CD8-positive, alpha-beta T cell (primary cell): ENCODE measurements at places on chromosomes 12 and 14.
A peak's percentile ranks its signal among the peaks of the same experiment; 100 is the strongest.

- no peak for DNase-seq
These were observed 119.9 kb upstream of the NCOR2 start for GRCh38 chr12:124687174-124687902.

DNA sequence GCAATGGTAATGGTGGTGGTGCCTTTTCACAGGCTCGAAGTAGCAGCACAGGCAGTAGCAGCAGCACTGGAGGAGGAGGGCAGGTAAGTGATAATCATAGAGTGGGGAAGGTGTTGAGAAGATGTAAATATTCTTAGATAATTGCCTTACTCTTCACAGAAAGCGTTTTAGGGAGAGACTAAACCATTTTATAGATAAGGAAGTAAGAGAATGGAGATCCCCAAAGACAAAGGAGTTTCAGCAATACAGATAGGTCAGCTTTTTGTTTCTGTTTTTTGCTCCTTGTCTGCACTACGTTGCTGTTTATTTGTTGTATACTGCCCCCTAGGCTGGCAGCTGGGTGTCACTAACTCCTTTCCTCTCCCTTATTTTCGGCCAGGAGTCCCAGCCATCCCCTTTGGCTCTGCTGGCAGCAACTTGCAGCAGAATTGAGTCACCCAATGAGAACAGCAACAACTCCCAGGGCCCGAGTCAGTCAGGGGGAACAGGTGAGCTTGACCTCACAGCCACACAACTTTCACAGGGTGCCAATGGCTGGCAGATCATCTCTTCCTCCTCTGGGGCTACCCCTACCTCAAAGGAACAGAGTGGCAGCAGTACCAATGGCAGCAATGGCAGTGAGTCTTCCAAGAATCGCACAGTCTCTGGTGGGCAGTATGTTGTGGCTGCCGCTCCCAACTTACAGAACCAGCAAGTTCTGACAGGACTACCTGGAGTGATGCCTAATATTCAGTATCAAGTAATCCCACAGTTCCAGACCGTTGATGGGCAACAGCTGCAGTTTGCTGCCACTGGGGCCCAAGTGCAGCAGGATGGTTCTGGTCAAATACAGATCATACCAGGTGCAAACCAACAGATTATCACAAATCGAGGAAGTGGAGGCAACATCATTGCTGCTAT lies 2.0 kb downstream of the SP1 start:
- DNase-seq = peak; percentile 9

DNA sequence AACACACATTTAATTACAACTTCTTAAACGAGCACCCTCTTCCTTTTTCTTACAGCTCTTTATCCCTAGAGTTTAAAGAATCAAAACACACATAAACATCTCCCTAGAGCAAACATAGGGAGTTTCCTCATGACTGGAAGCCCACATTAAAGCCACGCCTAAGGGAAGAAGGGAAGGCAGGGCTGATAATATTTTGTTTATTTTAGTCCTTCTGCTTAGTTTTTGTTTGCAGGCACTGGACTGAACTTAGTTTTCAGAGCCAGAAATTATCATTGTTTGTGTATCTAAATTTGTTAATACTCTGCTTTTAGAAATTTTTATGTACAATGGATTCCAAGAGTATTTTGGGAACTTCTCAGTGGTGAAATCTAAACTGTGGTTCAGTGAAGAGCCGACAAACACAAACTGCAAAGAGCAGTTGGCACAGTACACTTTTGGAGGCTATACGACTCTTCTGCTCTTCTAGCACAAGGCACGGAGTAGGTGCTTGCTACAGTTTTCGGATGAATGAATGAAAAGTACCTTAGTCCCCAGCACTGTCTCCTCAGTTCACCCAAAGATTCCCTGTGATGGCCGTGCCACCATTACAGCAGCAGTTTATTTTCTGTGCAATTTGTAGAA lies 17.6 kb upstream of the AMIGO2 start:
- DNase-seq = no peak

DNA sequence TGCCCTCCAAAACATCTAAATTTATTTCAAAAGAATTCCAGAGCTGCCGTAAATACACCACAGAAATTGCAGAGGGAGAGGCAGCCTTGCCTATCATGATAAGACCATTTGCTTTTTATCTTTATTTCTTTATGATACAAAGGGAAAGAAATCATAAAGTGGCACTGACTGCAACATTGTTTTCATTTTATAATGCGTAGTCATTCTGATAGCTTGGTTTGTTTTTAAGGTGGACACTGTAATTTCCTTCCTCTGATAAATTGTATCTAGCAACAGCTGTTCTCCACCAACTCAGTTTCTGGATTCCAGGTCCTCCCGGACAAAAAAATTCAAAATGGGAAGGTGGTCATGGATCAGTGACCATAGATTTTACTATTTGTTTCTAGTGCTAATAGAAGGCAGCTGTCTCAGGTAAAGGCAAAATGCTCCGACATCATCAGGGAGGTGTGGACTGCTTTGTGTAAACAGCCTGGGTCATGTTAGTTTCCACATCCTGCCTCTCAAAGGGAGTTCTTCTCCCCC lies 623 bp upstream of the TSPAN8 start:
- no peak for DNase-seq

GRCh38 chr12:94147991-94148738 lies at the start of gene PLXNC1:
PLXNC1 (plus strand) TSS chr12:94148577; CDS start chr12:94148972, 395 bp downstream.
- DNase-seq = peak; percentile 49

DNA sequence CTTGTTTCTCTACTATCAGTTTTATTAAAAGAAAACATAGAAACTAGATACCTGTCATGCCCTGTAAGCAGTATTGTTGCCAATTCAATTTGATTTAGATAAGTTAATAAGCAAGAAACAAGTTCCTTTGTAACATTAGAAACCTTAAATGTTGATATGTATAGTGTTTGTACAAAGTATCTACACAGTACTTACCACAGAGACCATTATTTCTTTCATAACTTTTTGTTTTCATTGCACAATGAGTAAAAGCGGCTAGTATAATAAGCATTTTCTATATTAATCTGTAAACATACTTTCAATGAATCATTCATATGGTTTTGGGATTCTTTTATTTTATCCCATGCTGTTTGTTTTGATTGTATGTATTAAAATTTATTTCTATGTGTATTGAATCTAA lies 305.1 kb downstream of the TTC6 start:
- no peak for DNase-seq

GRCh38 chr14:69921052-69921451 lies 41.8 kb downstream of the SMOC1 start:
- DNase-seq = no peak

GRCh38 chr12:26205298-26205697 lies 9.9 kb downstream of the SSPN start:
- DNase-seq = no peak

DNA sequence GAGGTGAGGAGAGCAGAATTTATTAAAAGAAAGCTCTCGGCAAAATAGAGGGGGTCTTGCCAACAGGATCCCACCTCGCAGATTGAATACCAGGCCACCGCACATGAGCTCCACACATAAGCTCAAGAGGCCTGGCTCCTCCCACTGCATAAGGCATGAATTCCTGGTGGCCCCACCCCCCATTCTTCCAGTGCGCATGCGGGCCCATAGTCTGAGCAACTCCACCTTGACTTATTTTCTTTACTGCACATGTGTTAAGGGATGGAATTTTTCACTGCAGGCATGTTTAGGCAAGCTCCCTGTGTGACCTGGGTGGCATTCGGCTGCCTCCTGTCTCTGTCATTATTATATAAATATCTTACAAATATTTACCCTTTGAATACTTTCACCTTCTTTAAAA lies 412.5 kb downstream of the RMST start:
- no peak for DNase-seq

DNA sequence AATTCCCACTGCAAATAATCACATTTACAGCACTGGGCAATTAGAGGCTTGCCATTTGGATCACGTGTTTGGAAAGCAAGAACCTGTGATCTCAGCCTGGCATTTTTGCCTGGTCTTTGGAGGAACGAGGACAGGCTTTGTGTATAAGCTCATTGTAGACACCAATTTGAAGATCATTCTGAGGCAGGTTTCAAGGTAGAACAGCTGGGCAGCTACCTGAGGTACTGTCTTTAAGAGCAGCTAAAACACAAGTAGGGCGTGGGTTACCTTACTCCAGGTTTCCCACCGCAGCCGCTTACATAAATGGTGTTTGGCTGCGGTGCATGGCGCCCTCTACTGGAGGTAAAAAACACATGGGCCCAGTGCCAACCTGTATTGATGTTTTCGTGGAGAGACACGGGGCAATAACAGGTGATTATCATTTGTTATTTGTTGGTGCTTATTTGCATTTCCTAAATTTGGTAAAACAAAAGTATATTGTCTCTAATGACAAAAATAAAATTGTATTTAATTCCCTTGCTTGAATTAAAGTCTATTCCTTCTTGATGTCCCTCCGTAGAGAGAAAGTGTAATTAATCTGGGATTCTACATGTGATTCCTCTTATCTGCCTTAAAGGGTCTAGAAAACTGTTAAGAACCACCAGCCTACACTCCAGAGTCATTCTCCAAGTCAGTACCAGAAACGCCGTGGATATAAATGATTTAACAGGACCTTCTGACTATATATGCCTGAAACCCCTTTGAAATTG lies 69.7 kb downstream of the SVOP start:
- DNase-seq = peak; percentile 43

DNA sequence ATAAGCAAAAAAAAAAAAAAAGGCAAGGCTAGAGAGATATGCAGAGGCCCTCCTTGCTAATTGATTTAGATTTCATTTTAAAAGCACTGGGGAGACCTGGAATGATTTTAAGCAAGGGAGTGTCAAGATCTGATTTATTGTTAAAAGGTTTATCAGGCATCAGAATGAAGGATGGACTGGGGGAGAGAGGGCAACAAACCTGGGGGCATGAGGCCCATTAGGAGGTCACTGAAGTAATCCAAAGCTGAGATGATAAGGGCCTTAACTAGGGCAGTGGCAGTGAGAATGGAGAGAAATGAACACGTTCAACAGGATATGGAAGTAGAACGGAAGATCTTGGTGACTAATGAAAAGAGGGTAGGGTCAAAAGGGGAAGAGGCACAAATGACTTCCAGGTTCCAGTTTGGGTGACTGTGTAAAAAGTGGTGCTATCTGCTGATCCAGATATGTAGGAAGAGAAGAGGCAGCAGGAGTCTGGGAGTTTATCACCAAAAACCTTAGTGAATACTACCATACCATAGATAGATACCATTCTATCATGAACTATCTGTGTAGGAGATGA lies 24.0 kb downstream of the KITLG start:
- no peak for DNase-seq

- DNase-seq = no peak
These were observed 189.3 kb upstream of the LHX5 start for GRCh38 chr12:113660936-113661335.
